ENCODE measurements at places on chromosomes 5 and 9.

DNA sequence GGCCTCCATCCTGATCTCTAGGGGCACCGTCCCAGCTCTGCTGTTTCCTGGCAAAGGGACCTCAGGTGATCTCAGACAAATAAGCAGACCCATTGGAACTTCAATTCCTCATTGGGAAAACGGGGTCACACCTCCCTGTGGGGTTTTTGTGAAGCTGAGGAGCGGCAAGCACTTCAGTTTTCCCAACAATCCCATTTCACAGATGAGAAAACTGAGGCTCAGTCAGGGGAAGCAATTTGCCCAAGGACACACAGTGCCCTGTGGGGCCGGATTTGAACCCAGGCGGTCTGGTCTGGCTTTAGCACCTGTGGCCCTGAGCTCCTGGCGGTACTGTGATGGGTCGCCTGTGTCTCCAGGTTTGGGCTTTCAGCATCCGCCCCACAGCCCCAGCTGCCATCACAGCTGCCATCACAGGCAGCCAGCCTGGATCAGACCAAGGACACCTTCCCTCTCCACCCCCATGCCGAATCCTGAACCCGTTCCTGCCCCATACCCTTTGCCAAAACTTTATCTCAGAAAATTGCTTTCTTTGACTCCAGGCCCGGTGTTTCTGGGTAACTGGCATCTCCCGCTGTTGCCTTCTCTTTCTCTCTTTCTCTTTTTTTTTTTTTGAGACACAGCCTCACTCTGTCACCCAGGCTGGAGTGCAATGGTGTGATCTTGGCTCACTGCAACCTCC, 26.4 kb downstream of the NCS1 start:
- no peak for DNase-seq

DNA sequence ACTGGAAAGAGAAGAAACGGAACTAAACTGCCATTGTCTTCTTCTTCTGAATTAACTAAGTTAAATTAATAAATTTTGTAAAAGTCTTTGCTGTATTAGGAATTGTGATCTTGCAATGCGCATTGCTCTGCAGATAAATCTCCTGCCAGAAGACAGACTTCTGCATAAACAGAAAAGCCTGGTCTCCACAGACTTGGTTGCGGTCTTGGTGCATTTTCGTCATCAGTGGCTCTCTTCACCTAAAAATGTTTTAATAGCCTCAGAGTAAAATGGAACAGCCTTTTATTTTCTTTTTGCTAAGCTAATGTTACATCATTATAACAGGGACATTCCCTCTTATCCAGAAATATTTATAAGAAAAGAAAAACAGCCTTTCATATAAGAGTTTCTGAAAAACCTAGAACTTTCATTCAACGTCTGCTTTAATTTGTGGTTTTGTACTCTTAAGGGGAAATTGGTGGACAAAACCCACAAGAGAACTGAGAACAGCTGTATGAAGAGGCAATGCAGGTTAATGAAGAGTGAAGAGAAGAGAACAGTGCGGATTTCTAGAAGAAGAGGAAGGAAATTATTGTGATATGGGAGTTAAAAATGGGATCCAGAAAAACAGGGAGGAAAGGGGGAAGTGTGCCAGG, 10.1 kb downstream of the IFNA5 start:
- no peak for DNase-seq

- no peak for DNase-seq
These were observed 233.0 kb upstream of the SGCD start for GRCh38 chr5:156094001-156094400.

DNA sequence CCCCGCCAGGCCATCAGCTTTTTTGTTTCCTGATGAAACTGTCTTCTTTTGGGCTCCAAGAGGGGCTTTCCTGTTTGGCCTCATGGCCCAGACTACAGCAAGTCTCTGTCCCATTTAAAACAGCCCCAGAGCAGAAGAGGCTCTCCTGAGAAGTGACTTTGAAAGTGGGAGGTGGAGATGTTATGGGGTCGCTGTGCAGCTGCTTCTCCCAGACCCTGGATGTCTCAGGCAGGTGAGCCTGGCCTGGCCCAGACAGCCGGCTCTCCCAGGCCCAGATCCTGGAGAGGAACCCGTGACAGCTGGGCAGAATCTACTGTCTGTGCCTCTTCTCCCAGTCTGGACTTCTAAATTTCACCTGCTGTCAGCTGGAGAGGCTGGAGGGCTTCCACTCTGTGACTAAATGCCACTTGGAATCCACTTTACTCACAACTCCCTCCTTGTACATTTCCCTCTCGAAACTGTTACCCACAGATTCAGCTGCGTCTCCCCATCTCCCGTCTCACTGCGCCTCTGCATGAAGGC, 20.6 kb downstream of the FAM78A start:
- DNase-seq = no peak

All from stimulated activated CD4-positive, alpha-beta T cell treated with anti-CD3 and anti-CD28 coated beads, Interleukin-4, amount 100 ng/mL, for 24 hours (primary cell).